ENCODE measurements at places on chromosomes 12 and 14.

- DNase-seq, result no peak
Observed at GRCh38 chr14:23561259-23561658, 5.2 kb downstream of the THTPA start.

DNA sequence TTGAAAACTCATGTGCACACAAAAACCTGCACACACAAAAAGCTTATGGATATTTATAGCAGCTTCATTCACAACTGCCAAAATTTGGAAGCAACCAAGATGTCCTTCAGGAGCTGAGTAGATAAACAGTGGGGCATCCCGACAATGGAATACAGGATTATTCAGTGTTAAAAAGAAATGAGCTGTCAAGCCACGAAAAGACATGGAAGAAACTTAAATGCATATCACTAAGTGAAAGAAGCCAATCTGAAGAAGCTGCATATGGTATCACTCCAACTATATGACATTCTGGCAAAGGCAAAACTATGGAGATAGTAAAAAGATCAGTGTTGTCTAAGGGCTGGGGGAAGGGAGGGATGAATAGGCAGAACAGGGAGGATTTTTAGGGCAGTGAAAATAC is 5.2 kb upstream of the TPCN1 start:
- no peak for DNase-seq

GRCh38 chr14:61925732-61926435 is 163.7 kb downstream of the SNAPC1 start:
- DNase-seq, result no peak

GRCh38 chr14:28760431-28760996 is 6.1 kb upstream of the FOXG1 start:
- no peak for DNase-seq

- DNase-seq, result no peak
Observed at GRCh38 chr12:3863756-3864155, 9.4 kb downstream of the PARP11 start.

GRCh38 chr12:1130164-1130563 is 139.1 kb downstream of the ERC1 start:
- no peak for DNase-seq

DNA sequence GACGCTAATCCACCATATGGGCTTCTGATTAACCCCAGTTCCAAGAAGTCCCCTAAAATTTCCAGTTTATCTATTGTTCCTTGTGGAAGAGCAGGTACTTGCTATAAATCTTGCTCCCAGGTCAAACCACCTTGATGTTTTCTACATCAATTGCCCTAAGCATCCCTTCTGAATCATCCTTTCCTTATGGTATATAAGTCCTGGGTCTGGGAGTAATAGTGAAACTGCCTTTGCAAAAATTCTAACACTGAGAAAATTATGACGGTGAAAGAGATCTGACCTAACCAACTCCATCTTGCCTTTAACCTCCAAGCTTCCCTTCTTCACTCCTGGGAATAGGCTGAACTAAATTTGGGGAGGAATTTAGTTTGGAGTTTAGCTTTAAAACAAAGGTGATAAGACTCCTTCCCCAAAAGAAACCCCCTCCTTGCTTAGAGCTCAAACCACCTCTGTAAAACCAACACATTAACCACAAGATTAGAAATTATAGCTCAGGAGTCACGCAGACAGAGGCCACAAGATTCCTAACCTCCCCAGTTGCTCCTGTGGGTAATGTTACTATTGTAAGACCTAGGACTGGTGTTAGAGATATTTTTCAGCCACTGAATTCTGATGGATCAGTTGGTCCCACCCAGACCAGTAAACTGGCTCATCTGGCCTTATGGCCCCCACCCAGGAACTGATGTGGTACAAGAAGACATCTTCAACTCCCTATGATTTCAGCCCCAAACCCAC is 33.8 kb upstream of the DTX1 start:
- DNase-seq, result no peak

- DNase-seq, result no peak
Observed at GRCh38 chr14:93003945-93004698, 81.2 kb downstream of the CHGA start.

DNA sequence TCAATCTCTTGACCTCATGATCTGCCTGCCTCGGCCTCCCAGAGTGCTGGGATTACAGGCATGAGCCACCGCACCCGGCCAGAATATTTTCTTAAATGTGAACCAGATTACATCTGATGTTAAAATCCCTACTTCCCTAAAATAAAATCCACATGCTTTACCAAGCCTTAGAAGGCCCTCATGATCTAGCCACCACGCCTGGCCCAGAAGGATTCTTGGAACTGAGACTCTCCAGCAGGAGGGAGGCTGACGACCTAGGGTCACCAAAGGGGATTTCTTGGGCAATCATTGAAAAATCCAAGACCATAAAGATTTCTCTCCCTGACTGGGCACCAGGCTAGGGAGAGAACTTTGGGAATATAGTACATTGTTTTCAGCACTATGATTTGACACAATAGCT is 25.2 kb upstream of the RASSF3 start:
- no peak for DNase-seq

- DNase-seq, result no peak
Observed at GRCh38 chr14:55026441-55026792, 482 bp downstream of the WDHD1 start.

- DNase-seq, result no peak
Observed at GRCh38 chr12:12626471-12626870, 14.8 kb downstream of the CREBL2 start.

DNA sequence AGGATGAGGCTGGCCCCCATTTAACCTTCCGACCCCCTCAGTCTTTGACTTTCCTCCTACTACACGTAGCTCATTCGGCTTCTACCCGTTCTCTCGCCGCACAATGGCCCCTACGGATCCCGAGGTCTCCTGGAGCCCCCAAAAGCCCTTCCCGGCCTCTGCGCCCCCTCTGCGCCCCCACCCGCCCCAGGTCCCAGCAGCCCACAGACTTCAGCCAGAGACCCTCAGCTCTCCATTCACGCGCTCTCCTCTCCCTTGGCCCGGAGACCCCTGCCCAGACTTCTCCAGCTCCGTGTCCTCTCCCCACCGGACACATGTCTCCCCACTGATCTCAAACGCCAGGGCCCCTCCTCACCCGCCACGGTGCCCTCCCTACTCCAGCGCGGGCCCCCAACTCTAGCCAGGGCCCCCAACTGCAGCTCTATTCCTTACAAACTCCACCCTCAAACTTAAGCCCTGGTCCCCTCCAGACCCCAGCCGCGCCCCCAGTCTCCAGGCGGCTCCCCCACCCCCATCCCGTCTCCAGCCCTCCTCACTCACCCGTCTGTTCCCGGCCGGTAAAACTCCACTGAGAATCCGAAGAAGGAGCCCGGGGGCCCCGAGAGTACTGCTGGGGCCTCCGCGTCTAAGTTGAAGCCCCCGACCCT is 502 bp downstream of the ITGA5 start:
- no peak for DNase-seq

GRCh38 chr14:102394717-102395375 is 32.1 kb downstream of the TECPR2 start:
- peak; percentile 33 for DNase-seq

- no peak for DNase-seq
Observed at GRCh38 chr12:106673141-106673540, 90.3 kb downstream of the RFX4 start.

- no peak for DNase-seq
Observed at GRCh38 chr12:33605757-33606156, 166.1 kb upstream of the SYT10 start.

DNA sequence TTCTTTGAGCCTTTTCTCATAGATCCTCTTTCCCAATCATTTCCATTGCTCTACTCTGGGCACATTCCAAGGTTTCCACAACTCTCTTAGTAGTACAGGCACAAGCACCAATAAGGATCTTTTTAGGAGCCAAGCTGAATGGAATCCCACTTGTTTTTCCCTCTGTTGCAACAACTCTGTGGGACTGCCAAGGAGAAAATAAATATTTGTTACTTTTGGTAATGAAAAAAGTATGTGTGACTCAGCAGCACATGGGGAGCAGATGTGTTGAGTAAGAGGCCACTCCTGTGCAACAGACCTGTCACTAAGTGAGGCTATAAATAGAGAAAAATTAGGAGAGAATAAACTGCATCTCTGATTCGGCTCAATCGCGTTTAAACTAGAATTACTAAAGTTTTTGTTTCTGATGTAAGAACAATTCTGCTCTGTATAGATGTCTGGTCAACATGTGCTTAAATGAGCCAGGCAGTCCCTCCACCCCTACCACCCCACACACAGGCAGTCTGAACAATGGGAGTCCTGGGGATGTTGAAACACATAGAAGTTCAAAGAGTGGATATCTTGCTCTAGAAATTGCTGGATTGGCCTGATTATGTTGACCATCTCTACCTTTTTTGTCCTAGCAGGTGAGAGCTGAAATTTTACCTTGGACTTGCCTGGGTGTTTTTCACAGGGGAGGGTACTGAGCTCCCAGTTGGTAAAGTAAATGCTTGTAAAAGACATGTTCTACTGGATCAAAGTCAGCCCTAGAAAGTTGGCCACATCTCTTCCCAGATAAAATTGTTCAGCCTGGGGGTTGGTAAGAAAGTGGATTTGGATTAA is 244.3 kb upstream of the NOVA1 start:
- DNase-seq, result peak; percentile 78

- no peak for DNase-seq
Observed at GRCh38 chr14:103084021-103084919, at the start of gene LBHD2. LBHD2 (plus strand) TSS chr14:103084210; CDS start chr14:103086013, 1,803 bp downstream.

DNA sequence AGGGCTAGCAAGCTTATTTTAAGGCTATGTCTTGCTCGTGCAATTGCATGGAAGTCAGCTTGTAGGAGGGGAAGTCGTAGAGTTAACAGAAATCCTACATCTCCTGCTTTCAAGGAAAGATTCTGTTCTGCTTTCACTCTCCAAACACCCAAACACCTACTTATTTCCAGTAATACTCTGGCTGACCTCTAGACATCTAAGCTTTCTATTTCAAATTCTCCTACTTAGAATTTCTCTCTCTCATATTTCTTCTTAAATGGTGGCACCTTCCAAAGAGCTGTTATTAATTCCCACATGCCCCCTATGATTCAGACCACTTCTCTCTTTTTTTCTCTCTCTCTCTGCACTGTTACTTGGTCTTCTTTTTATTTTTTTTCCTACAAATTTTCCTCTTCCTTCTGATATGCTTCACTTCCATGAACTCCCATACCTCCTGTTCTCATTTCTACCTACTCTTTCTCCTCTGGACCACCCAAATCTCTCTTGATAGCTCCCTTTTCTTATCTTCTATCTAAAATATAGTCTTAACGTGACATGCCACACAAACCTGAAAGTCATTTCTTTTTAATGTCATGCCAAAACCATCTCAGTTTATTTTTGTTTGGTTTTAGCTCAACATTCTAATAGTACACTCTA is 90.8 kb downstream of the RPS6KA5 start:
- DNase-seq, result no peak

GRCh38 chr14:75141967-75142366 is 15.1 kb upstream of the NEK9 start:
- DNase-seq, result no peak

GRCh38 chr14:91230397-91231035 is 14.0 kb downstream of the GPR68 start:
- DNase-seq, result no peak

DNA sequence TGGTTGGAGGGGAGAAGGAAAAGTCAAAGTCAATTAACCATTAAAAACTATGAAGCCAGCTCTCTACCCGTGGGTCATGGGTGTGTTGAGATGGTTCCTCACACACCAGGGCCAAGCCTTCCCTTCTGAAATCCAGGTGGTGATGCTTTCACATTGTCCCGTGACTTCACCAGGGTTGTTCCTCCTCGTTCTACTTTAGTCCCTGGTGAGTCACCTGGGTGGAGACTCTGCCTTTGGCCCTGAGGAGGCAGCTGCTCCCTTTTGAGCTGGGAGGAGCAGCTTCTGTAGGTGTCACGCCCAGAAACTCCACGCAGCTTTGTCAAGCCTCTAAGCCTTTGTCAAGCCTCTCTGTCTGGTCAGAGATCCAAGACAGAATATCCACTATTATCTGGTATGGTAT is 348.3 kb downstream of the BMP4 start:
- DNase-seq, result no peak

GRCh38 chr12:99035803-99036202 is 390.7 kb downstream of the APAF1 start:
- no peak for DNase-seq

DNA sequence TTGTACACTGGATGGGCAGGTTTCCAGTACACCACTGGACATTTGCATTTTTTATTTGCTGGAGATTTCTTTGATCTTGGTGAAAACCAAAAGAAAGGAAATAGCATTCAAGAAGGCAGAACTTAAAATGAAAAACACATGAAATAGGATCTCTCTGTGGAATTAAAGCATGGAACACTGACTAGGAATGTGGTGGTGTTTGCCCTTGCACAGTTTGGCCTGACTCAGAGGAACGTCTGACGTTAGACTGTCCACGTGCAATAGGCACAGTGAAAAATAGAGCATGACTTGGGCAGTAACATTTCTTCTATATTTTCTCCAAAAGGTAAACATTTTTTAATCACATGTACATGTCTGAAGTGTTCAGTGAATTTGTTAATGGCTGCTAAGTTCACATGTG is 474.1 kb upstream of the PRICKLE1 start:
- no peak for DNase-seq

DNA sequence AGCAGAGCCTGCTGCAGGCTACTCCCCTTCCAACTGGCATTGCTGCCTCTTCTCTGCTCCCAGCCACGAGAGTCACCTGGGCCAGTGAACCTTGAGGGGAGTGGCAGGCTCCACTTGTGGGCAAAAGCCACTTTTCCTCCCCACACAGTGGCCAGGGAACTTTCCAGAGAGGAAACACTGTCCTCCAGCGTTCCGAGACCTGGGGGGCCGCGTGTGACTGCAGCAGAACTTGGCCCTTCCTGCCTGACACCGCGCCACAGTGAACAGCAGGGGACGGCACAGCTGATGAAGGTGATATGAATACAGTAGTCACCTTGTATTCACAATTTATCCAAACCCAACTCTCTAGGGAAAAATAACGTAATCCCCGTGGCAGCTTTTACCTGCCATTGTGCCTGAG is 114.9 kb downstream of the PIWIL1 start:
- no peak for DNase-seq

DNA sequence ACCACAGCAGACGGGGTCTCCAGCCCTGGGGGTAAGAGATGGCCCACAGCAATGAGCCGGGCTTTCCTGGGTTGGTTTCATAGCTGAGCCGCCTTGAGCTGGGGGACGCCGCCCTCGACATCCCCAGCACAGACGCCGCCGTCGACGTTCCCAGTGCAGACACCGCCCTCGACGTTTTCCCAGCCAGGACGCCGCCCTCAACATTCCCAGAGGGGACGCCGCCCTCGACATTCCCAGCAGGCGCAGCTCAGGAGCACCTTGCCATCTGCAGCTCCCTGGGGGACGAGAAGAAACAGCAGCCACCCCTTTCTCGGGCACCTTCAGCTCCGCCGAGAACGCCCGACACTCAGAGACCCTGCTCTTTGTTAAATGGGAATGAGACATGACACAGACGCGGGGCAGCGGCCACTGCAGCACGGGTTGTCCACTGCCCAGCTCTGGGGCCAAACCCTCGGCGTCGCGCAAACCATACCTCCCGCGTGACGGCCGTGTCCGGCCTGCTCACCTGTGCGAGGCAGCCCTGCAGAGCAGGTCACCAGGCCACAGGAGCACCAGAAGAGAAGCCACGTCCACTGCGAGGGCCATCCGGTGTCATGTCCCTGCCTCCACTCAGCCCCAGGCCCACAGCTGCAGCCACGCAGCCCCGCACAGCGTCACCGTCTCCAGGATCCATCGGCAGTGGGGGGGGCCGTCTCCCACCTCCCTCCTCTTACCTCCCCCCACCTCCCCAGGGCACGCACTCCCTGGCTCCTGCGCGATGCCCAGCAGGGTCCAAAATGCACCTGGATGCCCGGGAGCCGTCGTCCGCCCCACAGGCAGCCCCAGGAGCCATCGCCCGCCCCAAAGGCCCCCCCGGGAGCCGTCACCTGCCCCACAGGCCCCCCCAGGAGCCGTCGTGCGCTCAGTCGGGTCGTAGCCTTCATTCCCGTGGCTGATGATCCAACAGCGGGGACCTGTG is 77.4 kb upstream of the GALNT9 start:
- no peak for DNase-seq

- no peak for DNase-seq
Observed at GRCh38 chr12:53193040-53193439, 12.3 kb upstream of the CSAD start.
